Muscle of leg (tissue), 16 donors: ENCODE measurements at places on chromosomes 11 and 22. TPM values are rescaled to one million over a fixed set of nuclear protein-coding genes. Genes with fewer than 3 reads are reported as not detected.

DNA sequence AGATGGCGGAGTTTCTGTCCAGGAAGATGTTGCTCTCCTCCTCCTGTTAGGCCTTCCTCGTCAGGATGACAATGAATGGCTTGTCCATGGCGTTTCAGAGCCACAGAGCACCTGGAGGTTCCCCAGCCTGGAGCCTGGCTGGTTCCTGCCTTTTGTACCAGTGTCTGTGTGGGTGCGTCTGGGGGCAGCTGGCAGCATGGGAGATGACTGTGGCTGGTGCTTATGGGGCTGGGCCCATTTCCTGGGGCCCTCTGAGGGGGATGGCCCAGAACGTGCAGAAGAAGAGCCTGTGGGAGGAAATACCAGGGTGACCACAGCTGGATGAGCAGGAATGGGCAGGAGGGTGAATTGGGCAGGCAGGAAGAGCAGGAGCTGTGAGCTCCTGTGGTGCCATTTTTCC, 6.7 kb downstream of the SLC37A2 start:
- DNase-seq: no peak

The GGA1 gene
- 29.5 TPM for total RNA-seq

- peak; percentile 46 for DNase-seq
Measured at GRCh38 chr11:65927904-65928397, 8.7 kb downstream of the DRAP1 start.

- no peak for DNase-seq
Measured at GRCh38 chr11:90349731-90350130, 126.9 kb upstream of the CHORDC1 start.

The NTM gene
- 8.5 TPM for total RNA-seq

The APBB1 gene
- total RNA-seq: 26.4 TPM

The NXPE1 gene
- total RNA-seq: not detected

The OR52N4 gene
- total RNA-seq: not detected

The OR6X1 gene
- not detected for total RNA-seq

DNA sequence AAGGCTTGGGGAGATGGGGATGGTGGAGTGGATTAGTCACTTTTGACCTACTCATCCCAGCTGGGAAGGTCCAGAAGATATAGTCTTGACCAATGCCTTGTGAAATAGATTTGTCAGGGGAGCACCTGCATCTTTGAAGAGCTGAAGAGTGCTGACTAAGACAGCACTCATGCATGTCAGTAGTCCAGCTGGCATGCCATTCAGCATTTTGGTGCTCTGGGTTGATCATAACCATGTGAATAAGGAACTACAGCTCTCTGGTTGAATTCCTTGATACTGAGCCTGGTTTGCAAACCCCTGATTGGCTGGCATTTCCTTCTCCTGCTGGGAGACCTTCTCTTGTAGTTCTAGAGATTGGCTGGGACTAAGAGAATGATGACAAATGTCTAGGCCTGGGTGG, 106.8 kb upstream of the ALX4 start:
- DNase-seq: no peak

The PIWIL4 gene
- total RNA-seq: 3.0 TPM

The SMC1B gene
- 0.04 TPM for total RNA-seq

- DNase-seq: no peak
Measured at GRCh38 chr11:57276971-57277675, 40.1 kb upstream of the APLNR start.

The ANO5 gene
- total RNA-seq: 14.3 TPM

The MS4A3 gene
- total RNA-seq: 0.49 TPM

DNA sequence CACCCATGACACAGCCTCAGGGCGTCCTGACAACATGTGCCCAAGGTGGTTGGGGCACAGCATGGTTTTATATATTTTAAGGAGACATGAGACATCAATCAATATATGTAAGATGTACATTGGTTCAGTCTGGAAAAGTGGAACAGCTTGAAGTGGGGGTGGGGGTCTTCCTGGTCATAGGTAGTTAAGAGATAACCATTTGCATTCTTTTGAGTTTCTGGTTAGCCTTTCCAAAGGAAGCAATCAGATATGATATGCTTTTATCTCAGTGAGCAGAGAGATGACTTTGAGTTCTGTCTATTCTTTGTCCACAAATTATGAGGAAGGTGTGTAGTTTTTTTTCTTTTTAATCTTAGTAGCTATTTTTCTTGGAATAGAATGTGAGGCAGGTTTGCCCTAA, 10.1 kb upstream of the ANAPC15 start:
- DNase-seq: no peak

DNA sequence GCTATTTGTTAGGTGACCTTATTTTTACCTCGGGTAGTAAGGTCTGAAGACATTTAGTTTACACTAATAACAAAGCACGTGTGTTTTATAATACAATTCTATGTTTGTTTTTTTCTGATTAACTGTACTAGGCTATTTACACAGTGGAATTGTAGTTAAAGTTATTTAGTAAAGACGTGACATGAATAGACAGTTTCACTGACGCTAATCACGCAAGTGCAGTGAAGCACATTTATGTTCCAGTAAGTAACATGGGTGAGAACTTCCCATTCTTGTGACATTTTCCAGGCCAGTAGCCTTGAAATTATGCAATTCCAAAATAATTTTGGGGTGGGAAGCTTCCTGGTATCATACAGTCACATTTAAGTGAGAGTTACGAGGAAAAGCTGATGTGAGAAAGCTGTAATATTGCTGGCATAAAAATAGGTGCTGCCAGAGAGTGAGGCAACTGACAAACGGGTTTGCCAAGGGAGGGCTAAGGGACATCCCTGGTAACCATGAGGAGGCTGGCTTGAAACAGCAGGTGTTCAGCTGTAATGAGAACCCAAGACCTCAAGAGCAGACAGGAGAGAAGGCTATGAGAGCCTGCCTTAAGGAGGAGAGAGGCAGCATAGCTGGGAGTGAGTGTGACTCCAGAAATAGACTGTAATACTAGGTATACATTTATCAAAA, 378.8 kb downstream of the DCDC1 start:
- DNase-seq: peak; percentile 12

The EIF1AD gene
- 26.0 TPM for total RNA-seq

DNA sequence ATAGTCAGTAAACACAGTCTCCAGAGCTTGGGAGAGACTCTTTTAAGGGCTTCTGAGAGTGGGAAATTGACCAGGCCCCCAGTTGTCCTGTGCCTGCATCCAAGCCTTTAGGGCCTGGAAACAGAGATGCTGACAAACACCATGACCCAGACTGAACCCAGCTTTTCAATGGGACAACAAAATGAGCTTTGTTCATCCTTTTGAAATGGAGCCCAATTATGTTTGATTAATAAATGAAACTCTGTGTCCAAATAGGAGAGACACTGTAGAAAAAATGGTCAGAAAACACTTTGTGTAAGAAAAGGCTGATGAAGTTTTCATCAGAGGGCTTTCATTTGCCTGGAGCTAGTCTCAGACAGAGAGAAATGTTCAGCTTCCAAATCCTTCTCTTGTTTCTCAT, 146.0 kb downstream of the RRAS2 start:
- peak; percentile 9 for DNase-seq

The SCUBE1 gene
- 0.13 TPM for total RNA-seq

- DNase-seq: no peak
Measured at GRCh38 chr11:24509114-24509513, 12.3 kb downstream of the LUZP2 start.

The TIMP3 gene
- total RNA-seq: 96.6 TPM

GRCh38 chr11:78476066-78476465, 58.4 kb upstream of the GAB2 start:
- no peak for DNase-seq

The POU2AF3 gene
- total RNA-seq: 2.7 TPM

GRCh38 chr11:119742263-119742861, 13.4 kb upstream of the NECTIN1 start:
- peak; percentile 78 for DNase-seq
